ENCODE measurements at places on chromosomes 2 and 18.

GRCh38 chr18:55763298-55763697 lies 175.3 kb upstream of the TCF4 start:
- no peak for DNase-seq

- DNase-seq = no peak
Measured at GRCh38 chr2:69561101-69561500, 82.4 kb downstream of the AAK1 start.

DNA sequence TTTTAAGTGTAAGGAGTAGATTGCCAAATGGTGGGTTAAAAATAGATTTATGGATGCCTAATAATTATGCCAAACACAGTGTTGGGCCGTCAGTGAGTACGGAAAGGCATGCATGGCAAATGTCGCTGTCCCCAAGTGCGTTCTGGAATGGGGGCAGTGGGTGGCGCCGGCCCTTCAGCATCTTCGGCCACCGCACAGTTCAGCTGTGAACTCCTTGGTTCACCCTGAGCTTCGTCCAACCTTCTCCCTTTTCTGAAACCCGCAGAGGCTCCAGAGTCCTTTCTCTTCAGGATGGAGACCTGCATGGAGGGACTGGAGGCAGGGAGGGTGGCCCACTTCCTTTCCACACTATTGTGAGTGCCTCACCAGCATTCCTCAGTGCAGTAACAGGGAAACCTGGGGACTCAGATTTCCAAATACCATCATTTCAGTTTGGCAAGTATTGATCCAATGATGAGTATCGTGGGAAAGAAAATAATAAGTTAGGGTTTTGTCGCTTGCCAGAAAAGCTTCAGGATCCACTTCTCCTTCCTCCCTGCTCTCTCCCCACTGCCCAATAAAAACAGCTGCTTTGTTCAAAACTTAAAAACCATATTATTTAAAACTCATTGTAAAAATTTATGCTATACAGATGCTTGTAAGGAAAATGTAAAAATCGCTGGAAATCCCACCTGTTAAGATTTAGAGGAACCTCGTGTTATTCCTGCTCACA lies 74.6 kb upstream of the TXNDC2 start:
- peak; percentile 69 for DNase-seq

- no peak for DNase-seq
Measured at GRCh38 chr2:11672407-11672806, 2.4 kb upstream of the NTSR2 start.

- no peak for DNase-seq
Measured at GRCh38 chr18:68480196-68480595, 234.7 kb downstream of the TMX3 start.

DNA sequence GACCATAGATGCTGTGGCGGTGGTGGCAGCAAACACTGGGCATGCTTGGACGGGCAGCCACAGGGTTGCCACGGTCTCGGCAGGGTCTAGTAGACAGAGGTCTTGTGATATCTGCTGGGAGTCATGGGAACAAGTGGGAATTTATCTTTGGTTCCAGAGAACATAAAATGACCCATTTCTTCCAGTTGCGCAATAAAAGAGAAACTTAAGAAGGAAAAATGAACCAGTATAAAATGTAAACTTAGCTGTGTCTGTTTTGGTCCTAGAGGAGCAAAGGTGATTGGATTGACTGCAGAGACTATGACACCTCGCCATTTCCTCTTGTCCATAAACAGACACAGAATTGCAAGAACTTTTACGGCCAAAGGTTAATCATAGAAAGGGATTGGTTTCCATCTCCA lies 132.6 kb upstream of the RBBP8 start:
- DNase-seq = peak; percentile 21

GRCh38 chr2:20706217-20706616 lies 39.3 kb downstream of the GDF7 start:
- DNase-seq = no peak
